Stimulated activated naive CD4-positive, alpha-beta T cell (primary cell): ENCODE measurements at places on chromosomes 4 and X.

- no peak for DNase-seq
These were observed 26.0 kb downstream of the AIFM1 start for GRCh38 chrX:130139474-130140201.

GRCh38 chr4:59537246-59537886 lies 1662.8 kb upstream of the ADGRL3 start:
- no peak for DNase-seq

GRCh38 chrX:3420316-3420715 lies 73.9 kb upstream of the MXRA5 start:
- no peak for DNase-seq

GRCh38 chrX:119391279-119391678 lies 7.9 kb upstream of the SLC25A43 start:
- DNase-seq: no peak

DNA sequence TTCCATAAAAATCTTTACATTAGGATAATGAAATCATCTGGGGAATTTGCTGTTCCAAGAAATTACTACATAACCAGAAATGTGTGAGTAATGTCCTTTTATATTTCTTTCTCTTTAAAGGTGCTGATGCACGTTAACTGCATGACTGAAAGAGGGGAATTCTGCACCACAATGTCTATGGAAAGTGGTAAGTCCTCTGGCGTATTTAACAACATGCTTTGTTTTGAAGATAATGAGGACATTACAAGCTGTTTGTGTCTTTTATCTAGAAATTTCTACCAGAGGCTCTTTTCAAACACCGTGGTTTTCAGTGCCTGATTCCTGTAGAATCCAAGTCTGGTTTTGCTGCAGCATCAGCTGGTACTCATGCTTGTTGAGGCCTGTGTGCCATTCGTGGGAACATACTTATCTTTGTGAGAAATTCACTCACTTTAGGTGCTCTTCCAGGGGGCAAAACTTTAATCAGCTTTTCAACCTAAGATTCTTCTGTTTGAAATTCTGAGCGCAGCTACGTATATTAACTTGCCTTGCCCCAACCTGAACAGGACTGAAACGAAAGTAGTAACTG lies 257.2 kb downstream of the PDHA2 start:
- DNase-seq: no peak

- no peak for DNase-seq
These were observed 171.8 kb downstream of the TLL1 start for GRCh38 chr4:166044871-166045270.

DNA sequence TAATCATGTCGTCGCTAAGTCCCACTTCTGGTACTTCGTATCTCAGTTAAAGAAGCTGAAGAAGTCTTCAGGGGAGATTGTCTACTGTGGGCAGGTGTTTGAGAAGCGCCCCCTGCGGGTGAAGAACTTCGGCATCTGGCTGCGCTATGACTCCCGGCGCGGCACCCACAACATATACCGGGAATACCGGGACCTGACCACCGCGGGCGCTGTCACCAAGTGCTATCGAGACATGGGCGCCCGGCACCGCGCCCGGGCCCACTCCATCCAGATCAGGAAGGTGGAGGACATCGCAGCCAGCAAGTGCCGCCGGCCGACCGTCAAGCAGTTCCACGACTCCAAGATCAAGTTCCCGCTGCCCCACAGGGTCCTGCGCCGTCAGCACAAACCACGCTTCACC lies 11.3 kb downstream of the PNCK start:
- DNase-seq: peak; percentile 49

- no peak for DNase-seq
These were observed 105.5 kb downstream of the SHROOM3 start for GRCh38 chr4:76540486-76540885.

- DNase-seq: no peak
These were observed 806.8 kb downstream of the PCDH18 start for GRCh38 chr4:136725286-136726081.

GRCh38 chr4:38279650-38280322 lies 319.6 kb downstream of the PTTG2 start:
- no peak for DNase-seq

DNA sequence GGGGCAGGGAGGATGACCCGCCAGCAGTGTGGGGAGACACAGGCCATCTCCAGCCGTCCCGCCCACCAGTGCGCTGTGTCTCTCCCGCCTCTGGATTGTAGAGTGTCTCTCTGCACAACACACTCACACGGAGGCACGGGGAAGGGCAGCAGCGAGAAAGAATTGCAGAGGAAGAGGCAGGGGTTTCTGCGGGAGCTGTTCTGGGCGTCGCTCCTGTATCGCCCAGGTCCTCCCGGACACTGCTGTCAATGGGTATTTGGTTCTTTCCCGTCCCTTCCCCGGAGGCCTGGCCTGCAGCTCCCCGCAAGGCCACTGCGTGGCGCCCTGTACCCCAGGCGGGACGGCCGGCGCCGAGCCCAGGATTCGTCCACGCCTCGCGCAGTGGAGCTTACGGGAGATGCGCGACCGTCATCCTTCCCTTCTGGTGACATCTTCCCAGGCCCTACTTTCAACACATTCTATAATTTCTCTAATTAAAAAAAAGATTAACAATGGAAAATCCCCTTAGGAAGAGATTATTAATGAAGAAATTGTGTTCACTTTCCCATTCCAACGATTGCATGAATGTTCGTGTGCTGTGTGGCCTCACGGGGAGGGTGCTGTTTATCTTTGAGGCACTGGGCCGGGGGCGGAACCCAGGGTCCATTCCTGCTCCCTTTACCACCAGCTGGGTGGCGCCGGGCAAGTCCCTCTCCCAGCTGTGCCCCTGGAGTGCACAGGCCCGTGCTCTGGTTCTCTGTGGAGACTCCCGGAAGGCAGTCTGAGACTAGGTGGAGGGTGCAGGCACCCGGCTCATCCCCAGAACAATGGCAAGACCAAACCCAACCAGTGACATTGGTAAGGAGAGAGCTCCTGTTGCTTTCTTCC lies 95.7 kb downstream of the CPZ start:
- no peak for DNase-seq

GRCh38 chrX:110985470-110985869 lies 110.5 kb upstream of the PAK3 start:
- no peak for DNase-seq

- DNase-seq: no peak
These were observed 152.1 kb downstream of the PALLD start for GRCh38 chr4:168648929-168649328.

GRCh38 chr4:108315694-108316093 lies 147.0 kb upstream of the LEF1 start:
- no peak for DNase-seq

DNA sequence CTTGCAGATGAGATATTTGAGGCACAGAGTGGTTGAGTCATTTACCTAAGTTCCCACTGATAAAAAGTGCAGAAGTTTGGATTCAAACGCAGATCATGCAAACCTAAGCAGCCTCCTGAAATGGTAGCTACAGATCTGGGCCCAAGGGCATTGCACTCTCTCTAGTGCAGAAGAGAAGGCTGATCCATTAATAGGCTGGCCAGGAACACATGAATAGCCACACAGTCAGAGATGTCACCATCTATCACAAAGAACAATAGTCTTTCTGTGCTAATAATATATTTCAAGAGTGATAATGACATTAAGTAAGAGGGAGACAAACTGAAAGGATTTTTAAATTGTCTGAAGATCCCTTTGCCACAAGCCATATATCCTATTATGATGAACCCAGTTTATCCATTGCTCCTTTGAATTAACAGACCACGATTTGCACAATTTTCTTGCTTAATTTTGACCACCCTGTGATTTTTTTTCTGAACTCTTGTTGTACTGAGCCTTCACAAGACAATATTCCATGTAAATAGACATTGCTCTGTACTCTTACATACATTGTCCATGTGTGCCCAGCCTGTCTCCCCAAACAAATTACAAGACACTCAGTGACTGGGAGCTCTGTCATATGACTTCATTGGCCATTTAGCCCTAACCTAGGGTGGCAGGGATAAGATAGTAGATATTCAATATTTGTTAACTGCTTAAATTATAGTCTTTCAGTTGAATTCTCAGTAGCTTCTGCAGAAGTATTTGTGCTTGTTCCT lies 112.4 kb upstream of the RBPJ start:
- DNase-seq: no peak

GRCh38 chr4:15333692-15334633 lies 93.9 kb upstream of the C1QTNF7 start:
- DNase-seq: no peak

GRCh38 chr4:140809676-140810075 lies 53.5 kb upstream of the TBC1D9 start:
- no peak for DNase-seq

GRCh38 chrX:30735839-30736238 lies 82.6 kb downstream of the GK start:
- DNase-seq: peak; percentile 54

- no peak for DNase-seq
These were observed 108.3 kb upstream of the TEX13A start for GRCh38 chrX:105328773-105329172.

DNA sequence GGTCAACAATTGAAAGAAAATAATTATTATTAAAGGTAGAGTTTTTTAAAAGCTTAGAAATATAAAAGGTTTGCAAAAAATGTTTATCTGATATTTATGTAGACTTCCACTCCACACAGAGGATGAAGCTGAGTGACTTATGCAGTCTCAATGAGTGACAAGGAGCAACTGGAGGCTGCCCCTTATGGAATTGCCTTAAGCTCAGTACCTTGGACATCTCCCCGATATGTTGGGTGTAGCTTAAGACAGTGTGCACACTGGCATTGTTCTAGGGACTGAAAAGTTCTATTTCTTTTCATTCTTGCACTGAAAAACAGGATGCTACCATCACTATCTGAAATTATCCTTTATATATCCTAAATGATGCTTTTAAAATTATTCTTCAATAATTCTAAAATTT lies 292.1 kb downstream of the PRDM5 start:
- no peak for DNase-seq

DNA sequence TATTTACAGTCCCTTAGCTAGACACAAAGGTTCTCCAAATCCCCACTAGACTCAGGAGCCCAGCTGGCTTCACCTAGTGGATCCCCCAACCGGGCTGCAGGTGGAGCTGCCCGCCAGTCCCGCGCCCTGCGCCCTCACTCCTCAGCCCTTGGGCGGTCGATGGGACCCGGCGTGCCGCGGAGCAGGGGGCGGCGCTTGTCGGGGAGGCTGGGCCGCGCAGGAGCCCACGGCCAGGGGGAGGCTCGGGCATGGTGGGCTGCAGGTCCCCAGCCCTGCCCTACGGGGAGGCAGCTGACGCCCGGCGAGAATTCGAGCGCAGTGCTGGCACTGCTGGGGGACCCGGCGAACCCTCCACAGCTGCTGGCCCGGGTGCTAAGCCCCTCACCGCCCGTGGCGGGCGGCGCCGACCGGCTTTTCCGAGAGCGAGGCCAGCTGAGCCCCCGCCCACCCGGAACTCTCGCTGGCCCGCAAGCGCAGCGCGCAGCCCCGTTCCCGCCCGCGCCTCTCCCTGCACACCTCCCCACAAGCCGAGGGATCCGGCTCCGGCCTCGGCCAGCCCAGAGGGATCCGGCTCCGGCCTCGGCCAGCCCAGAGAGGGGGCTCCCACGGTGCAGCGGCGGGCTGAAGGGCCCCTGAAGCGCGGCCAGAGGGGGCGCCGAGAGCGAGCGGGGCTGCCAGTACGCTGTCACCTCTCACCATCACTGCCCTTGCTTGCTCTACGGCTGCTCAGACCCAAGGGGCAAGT lies 39.4 kb downstream of the WFS1 start:
- DNase-seq: no peak

DNA sequence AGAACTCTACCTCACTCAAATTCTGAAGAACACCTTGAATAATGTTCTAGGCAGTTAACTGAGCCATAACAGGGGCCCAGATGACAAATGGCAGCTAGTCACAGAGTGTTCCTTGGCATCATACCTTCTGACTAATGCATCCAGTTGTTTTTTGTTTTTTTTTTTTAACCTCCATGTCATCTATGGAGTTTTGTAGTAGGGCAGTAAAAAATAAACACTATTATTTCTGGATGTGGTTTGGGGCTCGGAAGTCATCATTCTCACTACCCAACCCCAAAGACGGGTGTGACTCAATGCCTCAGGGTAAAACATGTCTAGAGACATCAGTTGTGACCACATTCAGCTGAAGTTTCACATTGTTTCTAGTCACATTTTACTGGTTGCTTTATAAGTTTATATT lies 31.2 kb upstream of the MCF2 start:
- DNase-seq: no peak

DNA sequence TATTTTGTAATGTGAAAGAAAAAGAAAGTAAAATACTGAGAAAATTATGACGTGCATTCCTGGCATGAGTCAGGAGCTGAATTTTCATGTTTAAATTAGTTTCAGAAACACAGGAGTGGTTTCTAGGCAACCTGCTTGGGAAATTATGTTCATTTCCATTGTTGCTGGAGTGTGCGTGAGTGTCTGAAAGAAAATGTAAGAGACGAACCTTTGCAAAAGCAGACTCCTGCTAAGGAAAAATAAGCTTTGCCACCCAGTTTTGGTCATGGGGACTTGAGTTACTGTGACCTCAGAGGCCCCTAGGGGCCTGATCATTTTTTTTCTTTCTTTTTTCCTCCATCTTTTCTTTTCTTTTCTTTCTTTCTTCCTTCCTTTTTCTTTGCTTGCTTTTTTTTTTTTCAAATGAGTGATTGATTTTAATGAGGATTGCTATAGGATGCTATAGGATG lies 18.8 kb upstream of the CHRNA9 start:
- no peak for DNase-seq

DNA sequence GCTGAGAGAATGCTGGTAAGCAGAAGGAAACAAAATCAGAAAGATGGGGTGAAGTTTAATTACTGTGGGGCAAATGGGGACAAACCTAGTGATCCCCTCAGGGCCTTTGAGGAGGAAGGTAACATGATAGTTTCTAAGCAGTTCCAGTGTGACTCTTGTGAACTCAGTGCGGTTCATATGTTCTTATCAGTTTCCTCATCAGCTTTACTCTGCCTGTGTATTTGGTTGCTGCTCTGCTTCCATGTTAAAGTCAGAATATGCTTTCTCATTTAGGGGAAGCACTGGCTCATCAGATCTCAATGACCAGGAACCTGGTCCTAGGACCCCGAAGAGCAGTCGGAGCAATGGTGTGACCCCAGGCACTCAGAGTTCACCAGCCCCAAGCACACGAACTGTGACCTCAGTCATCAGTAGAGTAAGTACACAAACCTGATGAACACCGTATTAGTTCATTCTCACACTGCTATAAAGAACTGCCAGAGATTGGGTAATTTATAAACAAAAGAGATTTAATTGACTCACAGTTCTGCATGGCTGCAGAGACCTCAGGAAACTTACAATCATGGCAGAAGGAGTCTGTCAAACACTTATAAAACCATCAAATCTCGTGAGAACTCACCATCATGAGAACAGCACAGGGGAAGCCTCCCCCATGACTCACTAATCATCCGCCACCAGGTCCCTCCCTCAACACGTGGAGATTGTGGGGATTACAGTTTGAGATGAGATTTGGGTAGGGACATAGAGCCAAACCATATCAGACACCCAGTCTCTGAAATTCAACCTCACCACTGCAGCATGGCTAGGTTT lies 83.0 kb downstream of the SYTL5 start:
- DNase-seq: no peak

- DNase-seq: no peak
These were observed 69.6 kb downstream of the NOCT start for GRCh38 chr4:139085141-139085540.
